Cardiac atrium fibroblast (primary cell): ENCODE measurements at places on chromosomes 4 and X. TPM values are rescaled to one million over a fixed set of nuclear protein-coding genes. Genes with fewer than 3 reads are reported as not detected.

The RHOXF1 gene
- total RNA-seq = not detected in 2 replicates

The ADH1C gene
- total RNA-seq = 0.54 and 1.3 TPM in 2 replicates

The TENM3 gene
- 0.54 and 0.81 TPM in 2 replicates for total RNA-seq

The VCX2 gene
- not detected in 2 replicates for total RNA-seq

The GSX2 gene
- not detected in 2 replicates for total RNA-seq

The DMRTC1 gene
- total RNA-seq = not detected in 2 replicates

The MYOZ2 gene
- total RNA-seq = 0.16 and 1.8 TPM in 2 replicates

The TGIF2LX gene
- total RNA-seq = not detected in 2 replicates

The SOX3 gene
- not detected in 2 replicates for total RNA-seq

The TCEAL2 gene
- total RNA-seq = not detected in 2 replicates

The ZFP92 gene
- 0.81 and 1.4 TPM in 2 replicates for total RNA-seq

The RASSF6 gene
- total RNA-seq = not detected in 2 replicates

The FAM236B gene
- total RNA-seq = not detected in 2 replicates

The HMGB2 gene
- total RNA-seq = 19.9 and 23.7 TPM in 2 replicates
